ENCODE measurements at places on chromosomes 12 and 14. TPM values are rescaled to one million over a fixed set of nuclear protein-coding genes. Genes with fewer than 3 reads are reported as not detected.

LYZ gene
- not detected for total RNA-seq

ANKRD52 gene
- total RNA-seq: 8.7 TPM

MGST1 gene
- total RNA-seq: 203 TPM

PCED1B gene
- 0.27 TPM for total RNA-seq

KNTC1 gene
- 14.9 TPM for total RNA-seq

SLC39A5 gene
- total RNA-seq: not detected

ASCL1 gene
- not detected for total RNA-seq

A2ML1 gene
- total RNA-seq: not detected

CCDC88C gene
- not detected for total RNA-seq

PTGER2 gene
- total RNA-seq: 1.6 TPM

NELL2 gene
- total RNA-seq: 4.6 TPM

ANKRD33 gene
- not detected for total RNA-seq

Measured in fibroblast of the aortic adventitia (primary cell).